ENCODE measurements at places on chromosomes 2 and 18.

- DNase-seq: peak; percentile 7
Observed at GRCh38 chr2:209334188-209335017, 89.4 kb upstream of the MAP2 start.

- DNase-seq: peak; percentile 91
Observed at GRCh38 chr2:217890445-217890844, 112.3 kb downstream of the TNS1 start.

DNA sequence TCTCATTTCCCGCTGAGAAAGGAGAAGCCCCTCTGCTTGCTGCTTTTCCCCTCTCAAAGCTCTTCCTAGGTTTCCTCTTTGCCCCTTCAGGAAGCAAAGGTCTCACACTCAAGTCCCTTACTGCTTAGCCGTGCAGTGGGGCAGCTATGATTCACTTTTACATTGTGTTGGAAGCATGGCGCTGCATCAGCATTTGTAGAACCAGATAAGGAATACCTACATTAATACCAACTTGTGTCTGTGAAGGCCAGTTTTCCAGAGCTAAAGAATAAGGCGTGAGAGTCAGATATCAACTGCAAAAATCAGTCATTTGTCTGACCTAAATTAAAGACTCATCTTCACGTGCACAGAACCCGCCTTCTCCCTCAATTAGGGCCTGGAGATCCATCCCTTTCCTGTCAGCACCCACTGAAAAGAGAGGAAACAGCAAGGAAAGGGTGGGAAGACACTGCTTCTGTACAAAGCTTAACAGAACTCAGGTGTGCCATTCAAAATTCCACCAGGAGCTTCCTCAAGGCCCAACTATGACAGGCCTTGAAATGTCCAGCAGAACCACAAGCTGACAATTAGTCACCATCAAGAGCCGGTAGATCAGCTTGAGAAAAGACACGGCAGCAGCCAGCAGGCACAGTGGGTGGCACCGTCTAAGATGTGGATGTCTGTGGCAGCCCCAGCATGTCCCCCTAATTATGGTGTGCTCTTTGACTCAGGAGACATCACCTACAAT, 16.1 kb upstream of the XDH start:
- no peak for DNase-seq

DNA sequence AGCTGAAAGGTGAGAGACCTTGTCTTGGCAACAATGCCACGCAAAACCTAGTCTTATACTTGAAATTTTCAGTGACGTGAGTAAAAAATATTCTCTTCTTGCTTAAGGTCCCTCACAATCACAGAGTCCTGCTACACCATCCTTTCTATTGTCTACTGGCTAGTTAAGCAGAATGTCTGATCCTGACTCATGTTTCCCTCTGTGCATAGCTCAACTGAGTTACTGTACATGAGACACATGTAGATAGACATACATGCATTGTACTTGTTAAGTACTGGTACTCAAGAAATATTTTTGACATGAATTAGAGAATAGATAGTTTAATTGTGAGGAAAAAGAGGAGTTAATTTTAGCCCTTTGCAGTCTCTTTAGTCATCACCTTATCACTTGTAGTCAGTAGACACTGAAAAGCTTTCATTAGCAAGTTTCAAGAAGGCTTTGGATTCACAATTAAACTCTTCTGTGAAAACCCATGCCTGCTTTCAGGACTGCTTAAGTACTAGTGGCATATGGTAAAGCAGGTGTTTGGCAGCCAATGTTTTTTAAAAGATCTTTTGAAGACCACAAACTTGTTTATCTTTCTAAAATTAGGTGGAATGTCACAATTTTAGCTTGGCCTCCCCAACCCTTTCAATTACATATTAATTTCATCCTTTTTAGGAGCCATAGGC, 158.7 kb upstream of the CCDC150 start:
- DNase-seq: no peak

GRCh38 chr2:241877989-241878970, 8.8 kb downstream of the RTP5 start:
- no peak for DNase-seq

GRCh38 chr2:171655586-171655985, 31.7 kb upstream of the DYNC1I2 start:
- DNase-seq: no peak

- peak; percentile 83 for DNase-seq
Observed at GRCh38 chr2:235330775-235331451, 162.9 kb upstream of the AGAP1 start.

- no peak for DNase-seq
Observed at GRCh38 chr2:163641986-163642385, 93.8 kb downstream of the FIGN start.

- no peak for DNase-seq
Observed at GRCh38 chr2:186427970-186428369, 58.1 kb upstream of the ZC3H15 start.

DNA sequence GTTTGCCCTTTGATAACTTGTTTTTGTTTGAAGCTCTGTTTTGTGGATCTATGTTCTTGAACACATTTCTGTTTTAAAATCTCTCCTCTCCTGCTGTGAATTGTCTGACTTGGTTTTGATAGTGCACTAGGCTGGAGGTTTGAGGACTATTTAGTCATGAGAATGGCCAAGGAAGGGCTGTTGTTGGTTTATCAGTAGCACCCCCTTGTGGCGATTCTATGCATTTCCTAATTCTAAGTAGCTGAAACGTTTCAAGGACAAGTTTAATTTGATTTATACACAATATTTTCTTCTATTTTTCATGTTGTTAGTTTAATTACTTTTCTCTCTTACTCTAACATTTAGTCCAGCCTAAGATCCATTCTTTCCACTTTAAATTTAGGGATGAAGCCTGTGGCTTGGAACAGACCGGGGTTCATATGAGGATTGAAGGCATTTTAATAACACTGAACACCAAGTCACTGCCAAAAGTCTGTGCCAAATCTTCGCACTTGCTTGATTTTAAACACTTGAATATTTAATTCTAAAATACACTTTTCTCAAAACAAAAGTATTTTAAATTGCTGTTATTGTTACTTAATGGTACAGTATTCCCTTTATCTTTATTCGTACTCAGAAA, 166.0 kb downstream of the SOCS6 start:
- DNase-seq: no peak

GRCh38 chr18:62885804-62886203, 170.5 kb downstream of the PHLPP1 start:
- no peak for DNase-seq

DNA sequence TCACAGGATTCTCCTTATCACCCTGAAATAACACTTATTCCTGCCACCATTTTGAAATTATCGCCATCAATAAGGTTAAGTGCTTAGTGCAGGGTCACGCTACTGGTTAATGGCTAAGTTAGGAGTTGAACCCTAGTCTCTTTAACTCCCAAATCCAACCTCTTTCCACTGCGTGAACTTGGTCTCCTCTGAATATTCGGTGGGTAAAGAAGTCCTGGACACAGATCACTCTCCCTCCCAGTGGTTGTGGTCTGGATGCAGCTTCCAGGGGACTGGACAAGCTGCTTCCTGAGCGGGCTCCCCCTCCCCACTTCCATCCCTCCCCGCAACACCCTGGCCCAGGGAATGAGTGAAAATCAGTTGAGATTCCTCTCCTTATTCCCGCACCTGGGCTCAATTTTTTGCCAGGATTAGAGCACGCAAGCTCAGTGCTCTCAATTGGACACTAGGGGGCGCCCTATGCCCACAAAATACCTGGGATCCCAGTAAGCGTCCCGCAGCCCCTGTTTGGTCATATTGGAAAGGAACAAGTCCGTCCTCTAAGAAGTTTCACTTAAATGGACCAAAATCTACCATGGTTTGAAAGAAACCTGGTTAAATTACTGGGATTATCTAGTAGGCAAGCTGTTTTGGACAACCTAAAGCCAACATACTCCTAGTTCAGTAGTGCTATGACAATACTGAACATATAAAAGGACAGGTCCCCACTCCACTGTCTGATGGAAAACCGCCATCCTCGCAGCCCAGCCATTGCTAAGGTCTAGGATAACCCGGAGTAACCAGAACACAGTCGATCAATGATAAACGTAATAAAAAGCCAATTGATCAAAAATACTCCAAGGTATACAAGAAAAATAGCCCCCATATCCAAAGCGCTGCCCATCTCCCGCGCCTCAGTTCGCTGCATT, 40.4 kb downstream of the DHRS9 start:
- DNase-seq: peak; percentile 29

- no peak for DNase-seq
Observed at GRCh38 chr2:95354925-95355324, 47.6 kb upstream of the FAHD2A start.

DNA sequence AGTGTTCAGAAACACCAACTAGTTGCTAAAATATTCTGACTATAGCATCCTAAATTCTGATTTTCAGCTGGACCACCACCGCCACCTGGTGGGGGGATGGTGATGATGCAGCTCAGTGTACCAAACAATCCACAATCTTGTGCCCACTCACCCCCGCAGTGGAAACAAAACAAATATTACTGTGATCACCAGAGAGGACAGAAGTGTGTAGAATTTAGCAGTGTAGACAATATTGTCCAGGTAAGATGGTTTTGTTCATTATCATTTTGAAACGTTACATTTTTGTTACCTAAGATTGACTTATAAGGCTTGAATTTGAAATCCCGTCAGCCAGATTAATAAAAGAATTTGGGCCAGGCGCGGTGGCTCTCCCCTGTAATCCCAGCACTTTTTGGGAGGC, 31.7 kb upstream of the UBXN4 start:
- DNase-seq: no peak

All from AG09309 (cell line).